Jurkat, Clone E6-1 (cell line): ENCODE measurements at places on chromosomes 12 and 14.

GRCh38 chr12:560691-561390 lies 101.1 kb downstream of the B4GALNT3 start:
- DNase-seq = peak; percentile 31

- no peak for DNase-seq
Observed at GRCh38 chr14:90665321-90666000, 150.8 kb downstream of the TTC7B start.

DNA sequence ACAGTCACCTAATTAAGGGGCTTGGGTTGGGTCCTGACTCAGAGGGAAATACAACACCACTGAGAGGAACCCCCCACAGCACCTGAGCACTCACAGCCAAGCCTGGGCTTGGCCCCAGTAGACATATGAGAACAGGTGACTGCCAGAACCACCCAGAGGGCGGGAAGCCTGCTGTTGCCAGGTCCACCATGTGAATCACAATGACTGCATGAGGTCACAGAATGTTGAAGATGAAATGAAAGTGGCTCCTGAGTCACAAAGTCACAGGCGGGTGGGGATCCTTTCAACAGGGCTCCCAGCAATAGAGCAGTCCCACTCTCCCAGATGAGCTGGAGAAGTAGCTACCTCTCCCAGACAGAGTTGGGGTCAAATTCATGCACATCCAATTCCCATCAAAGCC lies at the start of gene LRRC74A:
Gene LRRC74A, plus strand, starts transcription at position 287 of the 400 bp plus-strand sequence. CDS start 290 bp downstream, outside the sequence.
- DNase-seq = no peak

DNA sequence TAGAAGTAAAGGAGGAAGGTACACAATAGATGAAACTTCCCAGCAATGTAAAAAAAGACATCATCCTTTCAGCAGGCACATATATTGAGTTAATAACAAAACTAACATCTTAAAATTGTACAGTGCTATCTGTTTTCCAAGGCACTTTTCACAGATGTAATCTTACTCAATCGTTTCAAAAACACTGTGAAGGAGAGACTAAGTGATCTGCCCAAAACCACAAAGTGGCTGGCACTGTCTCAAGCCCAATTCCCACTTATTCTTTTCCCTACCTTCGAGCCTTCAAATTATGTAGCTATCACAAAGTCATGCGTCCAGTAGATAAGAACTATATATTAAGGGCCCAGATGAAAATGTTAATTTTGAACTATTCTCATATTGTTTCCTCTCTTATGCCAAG lies 193.6 kb upstream of the RASSF8 start:
- no peak for DNase-seq

DNA sequence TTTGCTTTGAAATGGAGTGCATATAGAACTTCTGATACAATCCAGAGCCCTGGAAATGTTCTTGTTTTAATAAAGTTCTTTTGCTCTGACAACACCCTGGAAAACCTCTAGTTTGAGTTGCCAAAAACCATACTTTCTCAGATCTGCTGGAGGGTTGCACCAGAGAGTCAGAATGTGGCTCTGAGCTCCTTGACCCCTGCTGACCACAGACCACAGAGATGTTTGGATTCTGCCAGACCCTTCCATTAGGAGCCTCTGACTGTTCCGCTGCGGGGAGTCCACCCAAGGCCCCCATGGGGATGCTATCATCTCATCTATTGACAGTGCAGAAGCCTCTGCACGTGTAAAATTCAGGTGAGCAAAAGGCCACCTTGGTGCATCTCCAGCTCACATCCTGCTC lies 332.6 kb downstream of the GLT1D1 start:
- no peak for DNase-seq

DNA sequence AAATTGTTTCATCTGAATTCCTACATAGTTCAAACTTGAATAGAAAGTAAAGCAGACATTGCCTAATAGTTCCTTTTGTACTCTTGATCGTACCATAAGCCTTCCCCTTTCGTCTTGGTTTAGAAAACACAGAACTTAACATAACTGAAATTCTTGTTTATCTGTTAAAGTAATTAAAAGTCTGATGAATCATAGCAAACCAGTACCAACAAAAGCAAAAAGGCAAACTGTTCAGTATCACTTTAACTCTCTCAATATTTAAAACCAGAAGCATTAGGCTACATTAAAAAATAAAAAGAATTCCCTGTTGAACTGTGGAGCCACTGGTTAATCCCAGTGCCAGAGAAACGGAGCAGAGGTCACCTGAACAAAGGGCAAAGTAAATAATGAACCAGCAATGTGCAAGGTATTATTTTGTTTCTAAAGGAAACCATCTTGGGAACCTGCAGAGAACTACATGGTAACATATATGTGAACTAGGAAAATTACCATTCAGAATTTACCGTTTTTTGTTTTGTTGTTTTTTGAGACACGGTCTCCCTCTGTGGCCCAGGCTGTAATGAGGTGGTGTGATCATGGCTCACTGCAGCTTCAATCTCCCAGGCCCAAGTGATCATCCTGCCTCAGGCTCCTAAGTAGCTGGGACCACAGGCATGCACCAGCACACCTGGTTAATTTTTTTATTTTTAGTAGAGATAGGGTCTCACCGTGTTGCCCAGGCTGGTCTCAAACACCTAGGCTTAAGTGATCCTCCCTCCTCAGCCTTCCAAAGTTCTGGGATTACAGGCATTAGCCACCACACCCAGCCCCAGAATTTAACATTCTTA lies 17.1 kb upstream of the HIGD1C start:
- DNase-seq = no peak

DNA sequence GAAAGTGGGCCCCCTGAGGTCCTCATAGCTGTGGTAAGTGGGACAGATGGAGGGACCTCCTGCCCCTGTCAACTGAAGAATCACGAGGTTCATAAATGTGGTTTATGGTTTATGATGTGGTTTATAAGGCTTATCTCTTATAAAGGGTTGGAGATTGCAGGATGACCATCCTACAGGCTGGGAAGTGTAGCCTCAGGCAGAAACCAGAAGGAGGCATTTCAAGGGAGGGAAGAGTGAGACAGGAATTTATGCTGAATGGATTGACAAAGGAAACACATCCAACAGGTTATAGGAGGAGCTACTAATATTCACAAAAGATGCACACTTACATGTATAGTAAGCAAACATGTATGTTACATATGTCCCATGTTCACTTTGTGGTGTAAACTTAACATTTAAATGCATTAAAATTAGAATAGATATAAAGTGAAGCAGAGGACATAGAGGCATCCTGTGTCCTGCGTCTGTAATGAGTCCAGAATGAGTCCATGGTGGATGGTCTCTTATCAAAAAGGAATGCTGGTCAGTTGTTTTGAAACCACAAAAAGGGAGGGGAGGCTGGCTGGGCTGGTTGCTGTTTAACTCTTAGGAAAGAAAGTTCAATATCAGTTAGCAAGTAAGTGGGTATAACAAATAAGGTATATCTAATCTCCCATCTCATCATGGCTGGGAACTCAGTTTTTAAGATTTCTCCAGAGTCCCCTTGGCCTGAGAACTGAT lies 149.0 kb upstream of the RMST start:
- no peak for DNase-seq

- no peak for DNase-seq
Observed at GRCh38 chr12:89189448-89189847, 162.9 kb downstream of the DUSP6 start.

- DNase-seq = no peak
Observed at GRCh38 chr14:77203611-77204458, 22.2 kb downstream of the TMEM63C start.

DNA sequence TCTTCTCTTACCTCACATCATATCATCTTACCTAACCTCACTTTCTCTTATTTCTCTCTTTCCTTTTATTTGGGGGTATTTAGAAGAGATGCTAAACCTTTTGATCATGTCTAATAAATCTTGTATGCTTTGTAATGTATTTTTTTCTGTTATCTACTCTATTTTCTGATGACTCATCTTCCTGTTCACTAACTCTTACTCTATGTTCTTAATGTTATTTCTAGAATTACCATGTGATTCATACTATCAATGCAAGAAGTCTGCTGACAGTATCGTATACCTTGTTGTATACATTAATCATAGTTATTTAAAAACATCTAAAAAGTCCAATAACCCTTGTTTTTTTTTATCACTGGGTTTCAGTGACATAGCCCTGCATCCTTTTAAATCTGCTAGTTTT lies 62.3 kb downstream of the MGAT4C start:
- DNase-seq = no peak

DNA sequence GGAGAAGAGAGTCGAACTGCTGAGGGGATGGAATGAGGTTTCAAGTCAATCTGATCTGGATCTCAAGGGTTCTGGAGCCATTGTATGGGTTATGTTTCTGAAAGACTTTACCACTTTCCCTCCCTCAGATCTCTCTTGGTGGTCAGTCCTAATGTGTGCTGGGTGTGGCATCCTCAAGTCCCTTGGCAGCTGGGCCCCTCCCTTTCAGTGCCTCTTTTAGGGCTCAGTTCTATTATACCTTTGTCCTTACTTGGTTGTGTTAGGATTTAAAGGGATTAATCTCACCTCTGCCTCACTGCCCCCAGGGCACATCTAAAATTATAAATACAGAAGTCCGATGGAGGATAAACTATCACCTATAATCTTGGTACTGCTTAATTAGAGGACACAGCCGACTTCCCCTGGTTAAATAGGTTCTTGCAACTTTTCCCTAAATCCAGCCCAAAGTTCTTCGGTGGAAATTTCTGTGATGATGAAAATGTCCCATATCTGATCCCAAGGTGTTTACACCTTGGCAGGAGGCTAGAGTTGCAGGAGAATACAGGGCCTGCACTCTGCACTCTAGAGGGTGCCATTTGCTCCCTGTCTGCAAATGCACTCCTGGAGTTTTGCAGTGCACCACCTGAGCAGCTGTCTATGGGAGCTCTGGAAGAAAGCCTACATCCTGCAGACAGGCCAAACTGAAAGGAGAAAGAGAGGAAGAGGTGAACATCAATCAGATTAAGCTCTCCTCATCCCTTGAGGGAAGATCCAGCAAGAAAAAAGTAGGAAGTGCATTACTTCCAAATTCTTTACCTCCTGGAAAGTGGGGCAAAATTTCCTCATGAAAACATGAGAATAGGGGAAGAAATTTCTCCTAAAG lies 106.8 kb downstream of the NUAK1 start:
- no peak for DNase-seq

DNA sequence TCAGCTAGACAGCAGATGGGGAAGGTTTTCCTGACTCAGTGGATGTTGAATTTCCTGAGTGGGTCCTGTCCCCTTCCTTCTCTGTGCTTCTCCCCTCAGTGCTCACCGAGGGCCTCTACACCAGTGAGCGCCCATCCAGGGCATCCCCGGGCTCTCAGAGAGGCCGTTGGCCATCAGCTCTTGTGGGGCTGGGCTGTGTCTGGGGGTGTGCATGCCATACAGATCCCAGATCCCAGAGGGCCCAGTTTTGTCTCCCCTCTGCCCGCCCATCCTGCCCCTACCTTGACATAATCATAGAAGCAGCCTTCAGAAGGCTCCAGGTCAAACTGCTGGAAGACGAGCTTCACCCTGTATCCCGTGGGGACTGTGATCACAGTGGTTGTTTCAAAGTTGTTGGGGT lies 1.1 kb downstream of the C1R start:
- DNase-seq = no peak

- no peak for DNase-seq
Observed at GRCh38 chr12:9858135-9858534, 11.0 kb downstream of the CLEC2B start.

DNA sequence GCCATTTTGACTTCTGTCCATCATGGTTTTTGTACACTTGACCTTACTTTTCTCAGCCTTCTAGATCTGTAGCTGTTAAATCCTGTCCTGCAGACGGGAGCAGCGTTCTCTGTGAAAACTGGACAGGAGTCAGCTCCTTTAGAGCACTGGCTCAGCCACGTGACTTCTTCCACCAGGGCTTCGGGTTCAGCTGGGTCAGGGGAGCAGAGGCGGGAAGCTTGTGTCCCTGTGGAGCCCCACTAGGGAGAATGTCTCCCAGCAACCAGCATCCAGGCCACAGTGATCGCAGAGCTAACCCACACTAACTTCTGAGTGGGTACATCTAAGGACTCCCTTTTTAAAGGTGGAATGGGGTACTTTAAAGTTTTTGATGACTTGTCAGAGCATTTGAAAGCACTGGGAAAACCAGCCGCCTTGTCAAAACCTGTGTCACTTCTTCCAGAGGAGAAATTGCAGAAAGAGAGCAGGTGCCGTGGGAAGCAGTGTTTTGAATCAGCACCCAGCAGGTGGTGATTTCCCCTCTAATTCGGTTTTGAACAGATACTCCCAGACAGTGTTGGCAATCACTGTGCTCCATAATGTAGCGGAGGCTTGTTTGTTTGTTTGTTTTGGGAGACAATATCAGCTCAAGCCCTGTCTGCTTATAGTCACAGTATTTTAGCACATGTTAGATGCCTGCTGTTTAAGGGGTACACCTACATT lies 17.9 kb downstream of the DERA start:
- DNase-seq = no peak

DNA sequence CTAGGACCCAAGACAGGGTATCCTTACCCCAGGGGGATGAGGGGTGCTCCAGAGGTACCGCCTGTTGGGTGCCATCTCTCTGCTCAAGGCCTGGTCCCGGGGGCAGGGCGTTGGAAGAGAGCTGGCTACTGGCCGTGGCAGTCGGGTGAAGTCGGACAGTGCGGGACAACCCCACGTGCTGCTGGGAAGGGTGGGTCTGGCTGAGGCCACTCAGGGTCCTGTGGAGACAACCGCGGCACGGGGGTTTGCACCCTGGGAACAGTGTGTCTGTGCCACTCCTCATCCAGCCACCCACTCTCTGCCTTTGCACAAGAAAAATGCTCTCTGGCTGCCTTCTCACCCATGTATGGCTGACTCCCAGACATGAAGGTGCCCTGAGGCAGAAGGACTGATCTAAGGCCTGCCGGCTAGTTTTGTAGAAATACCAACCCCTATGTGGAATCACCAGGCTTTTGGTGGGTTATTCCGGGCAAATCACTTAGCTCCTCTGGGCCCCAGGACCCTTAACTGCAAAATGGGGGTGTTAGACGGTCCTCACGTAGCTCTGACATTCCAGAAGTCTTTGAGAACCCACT lies 56.5 kb downstream of the LTBP2 start:
- DNase-seq = no peak

GRCh38 chr12:90343966-90344365 lies 611.0 kb downstream of the CCER1 start:
- DNase-seq = no peak

GRCh38 chr12:64445490-64445889 lies 6.4 kb upstream of the TBK1 start:
- no peak for DNase-seq

- no peak for DNase-seq
Observed at GRCh38 chr14:32846821-32847365, 91.8 kb upstream of the NPAS3 start.

- DNase-seq = no peak
Observed at GRCh38 chr14:103517721-103518421, 4.8 kb downstream of the CKB start.

DNA sequence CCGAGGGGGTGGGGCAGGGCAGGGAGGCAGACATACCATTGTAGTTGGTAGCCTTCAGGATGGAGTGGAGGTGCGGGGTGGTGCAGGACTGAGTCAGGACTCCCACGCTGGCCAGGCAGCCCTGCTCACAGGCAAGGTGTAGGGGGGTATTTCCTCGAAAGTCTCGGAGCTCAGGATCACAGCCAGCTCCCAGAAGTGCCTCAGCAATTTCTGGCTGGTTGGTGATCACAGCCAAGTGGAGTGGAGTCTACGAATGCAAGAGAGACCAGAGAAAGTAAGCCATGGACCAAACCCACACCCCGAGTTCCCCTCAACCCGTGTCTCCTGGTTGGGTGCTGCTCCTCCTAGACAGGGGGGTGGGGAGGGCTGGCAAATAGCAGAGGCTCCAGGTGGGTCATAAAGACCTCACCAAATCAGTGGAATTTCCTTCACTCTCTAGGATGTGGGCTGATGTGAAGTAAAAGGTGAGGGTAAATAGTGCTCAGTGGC lies 1.4 kb downstream of the NFKBIA start:
- no peak for DNase-seq

- no peak for DNase-seq
Observed at GRCh38 chr12:116545144-116545543, 14.0 kb upstream of the MAP1LC3B2 start.
